ENCODE measurements at places on chromosomes 1 and 21. TPM values are rescaled to one million over a fixed set of nuclear protein-coding genes. Genes with fewer than 3 reads are reported as not detected.

Gene ZBTB8A
- 8.5 TPM for polyA plus RNA-seq

Gene CAPN8
- polyA plus RNA-seq, result not detected

- DNase-seq, result peak; percentile 63
- no peak overlapping the region for H3K4me3 ChIP-seq
- H3K27me3 ChIP-seq, result no peaks in the 10 kb centered on the region
- peaks cover 25% of the 10 kb centered on the region for H3K4me1 ChIP-seq
Measured at GRCh38 chr1:32791881-32792280, 25.3 kb downstream of the YARS1 start.

GRCh38 chr1:22875241-22875640, 97.4 kb downstream of the LACTBL1 start:
- no peaks in the 10 kb centered on the region for H3K36me3 ChIP-seq
- no peak overlapping the region for H3K4me3 ChIP-seq
- no peak overlapping the region for H3K27ac ChIP-seq
- H3K27me3 ChIP-seq, result no peaks in the 10 kb centered on the region

Gene SEMA4A
- polyA plus RNA-seq, result 0.35 TPM

- H3K27me3 ChIP-seq, result no peaks in the 10 kb centered on the region
- H3K4me3 ChIP-seq, result no peak overlapping the region
- H3K36me3 ChIP-seq, result no peaks in the 10 kb centered on the region
- no peak overlapping the region for H3K27ac ChIP-seq
- DNase-seq, result peak; percentile 57
- H3K4me1 ChIP-seq, result peaks cover 31% of the 10 kb centered on the region
Measured at GRCh38 chr1:218294546-218294945, 9.5 kb downstream of the RRP15 start.

Gene SPRR2F
- not detected for polyA plus RNA-seq

Gene TMPRSS15
- not detected for polyA plus RNA-seq

DNA sequence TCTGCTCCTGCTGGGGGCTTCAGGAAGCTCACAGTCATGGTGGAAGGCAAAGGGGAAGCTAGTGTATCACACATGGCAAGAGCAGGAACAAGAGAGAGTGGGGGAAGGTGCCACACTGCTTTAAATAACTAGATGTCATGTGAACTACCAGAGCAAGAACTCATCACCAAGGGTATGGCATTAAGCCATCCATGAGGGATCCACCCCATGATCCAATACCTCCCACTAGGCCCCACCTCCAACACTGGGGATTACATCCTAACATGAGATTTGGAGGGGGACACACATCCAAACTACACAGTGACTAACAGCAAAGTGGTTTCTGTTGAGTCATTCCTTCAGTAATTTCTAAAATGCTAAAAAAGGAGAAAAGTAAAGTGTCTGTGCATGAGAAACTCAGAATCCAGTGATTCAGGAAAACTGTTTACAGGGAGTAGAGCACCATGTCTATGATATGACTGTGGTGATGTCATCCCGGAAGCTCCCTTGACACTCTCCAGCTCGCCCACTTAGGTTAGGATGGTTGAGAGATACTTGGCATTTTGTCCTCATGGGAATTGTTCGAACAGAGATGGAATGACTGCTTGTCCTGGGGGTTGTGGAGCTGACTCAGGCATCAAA, 50.3 kb downstream of the CHD1L start:
- H3K27ac ChIP-seq, result peak overlapping the region; percentile 100
- H3K4me1 ChIP-seq, result peaks cover 20% of the 10 kb centered on the region
- no peaks in the 10 kb centered on the region for H3K27me3 ChIP-seq
- peak overlapping the region; percentile 51 for H3K4me3 ChIP-seq
- peak; percentile 98 for DNase-seq

GRCh38 chr1:66834926-66835325, 33.9 kb upstream of the INSL5 start:
- no peaks in the 10 kb centered on the region for H3K27me3 ChIP-seq
- no peaks in the 10 kb centered on the region for H3K36me3 ChIP-seq
- H3K27ac ChIP-seq, result no peak overlapping the region
- no peak overlapping the region for H3K4me3 ChIP-seq
- no peaks in the 10 kb centered on the region for H3K4me1 ChIP-seq
- DNase-seq, result peak; percentile 9

DNA sequence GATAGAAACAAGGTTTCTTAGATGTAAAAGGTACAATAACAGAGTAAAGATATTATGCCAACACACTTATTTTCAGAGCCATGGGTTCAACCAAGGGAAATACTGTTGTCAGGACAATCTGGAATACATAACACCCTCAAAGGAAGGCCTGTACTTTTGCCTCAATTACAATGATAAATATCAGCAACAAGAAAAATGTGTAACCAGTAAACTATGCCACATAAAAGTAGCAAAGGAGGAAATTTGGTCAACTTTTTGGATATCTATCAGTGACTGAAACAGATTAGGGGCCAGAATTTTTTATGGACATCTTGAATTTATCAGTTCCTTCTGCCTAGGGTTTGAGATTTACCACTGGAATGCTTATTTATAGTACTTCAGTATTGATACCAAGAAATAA, 24.6 kb upstream of the RAP1GAP start:
- peak; percentile 15 for DNase-seq
- no peaks in the 10 kb centered on the region for H3K4me1 ChIP-seq
- H3K36me3 ChIP-seq, result peaks cover 49% of the 10 kb centered on the region
- no peak overlapping the region for H3K27ac ChIP-seq

- no peak overlapping the region for H3K4me3 ChIP-seq
- no peak for DNase-seq
- peaks cover 9% of the 10 kb centered on the region for H3K4me1 ChIP-seq
- H3K27ac ChIP-seq, result no peak overlapping the region
Measured at GRCh38 chr1:70485624-70486023, 74.6 kb downstream of the CTH start.

DNA sequence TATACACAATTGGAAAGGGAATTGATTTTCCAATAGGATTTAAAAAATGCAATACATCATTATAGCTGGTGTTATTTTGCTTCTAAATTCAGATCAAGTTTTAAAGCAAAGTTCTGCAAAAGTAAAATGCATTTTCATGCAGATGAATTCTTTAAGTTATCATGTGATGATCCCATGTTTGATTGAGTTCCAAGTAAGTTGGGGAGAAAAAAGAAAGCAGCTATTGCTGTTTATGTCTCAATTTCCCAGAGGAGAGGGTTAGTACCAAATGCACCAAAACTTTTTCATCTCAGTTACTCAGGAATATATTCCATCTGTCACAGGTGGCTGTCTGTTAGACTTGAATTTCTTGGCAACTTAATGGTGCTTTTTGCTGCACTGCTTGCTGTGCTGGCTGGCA, 29.7 kb downstream of the HSPA13 start:
- no peak overlapping the region for H3K27ac ChIP-seq
- no peak for DNase-seq
- H3K4me1 ChIP-seq, result no peaks in the 10 kb centered on the region

- no peak overlapping the region for H3K27ac ChIP-seq
- H3K4me1 ChIP-seq, result no peaks in the 10 kb centered on the region
- H3K36me3 ChIP-seq, result no peaks in the 10 kb centered on the region
- no peak overlapping the region for H3K4me3 ChIP-seq
- H3K27me3 ChIP-seq, result peaks cover 12% of the 10 kb centered on the region
Measured at GRCh38 chr1:212702672-212703071, 3.0 kb upstream of the BATF3 start.

- no peaks in the 10 kb centered on the region for H3K4me1 ChIP-seq
- no peak for DNase-seq
- no peak overlapping the region for H3K4me3 ChIP-seq
- no peak overlapping the region for H3K27ac ChIP-seq
- no peaks in the 10 kb centered on the region for H3K36me3 ChIP-seq
Measured at GRCh38 chr21:42456457-42456856, 39.6 kb downstream of the RSPH1 start.

- H3K27me3 ChIP-seq, result no peaks in the 10 kb centered on the region
- no peaks in the 10 kb centered on the region for H3K36me3 ChIP-seq
- no peak overlapping the region for H3K4me3 ChIP-seq
- no peak overlapping the region for H3K27ac ChIP-seq
Measured at GRCh38 chr1:2921970-2922686, 99.1 kb upstream of the ACTRT2 start.

- no peak for DNase-seq
- H3K27me3 ChIP-seq, result no peaks in the 10 kb centered on the region
- H3K36me3 ChIP-seq, result peaks cover 46% of the 10 kb centered on the region
- H3K4me3 ChIP-seq, result no peak overlapping the region
- H3K4me1 ChIP-seq, result no peaks in the 10 kb centered on the region
- no peak overlapping the region for H3K27ac ChIP-seq
Measured at GRCh38 chr1:186311375-186312051, 63.5 kb downstream of the TPR start.

DNA sequence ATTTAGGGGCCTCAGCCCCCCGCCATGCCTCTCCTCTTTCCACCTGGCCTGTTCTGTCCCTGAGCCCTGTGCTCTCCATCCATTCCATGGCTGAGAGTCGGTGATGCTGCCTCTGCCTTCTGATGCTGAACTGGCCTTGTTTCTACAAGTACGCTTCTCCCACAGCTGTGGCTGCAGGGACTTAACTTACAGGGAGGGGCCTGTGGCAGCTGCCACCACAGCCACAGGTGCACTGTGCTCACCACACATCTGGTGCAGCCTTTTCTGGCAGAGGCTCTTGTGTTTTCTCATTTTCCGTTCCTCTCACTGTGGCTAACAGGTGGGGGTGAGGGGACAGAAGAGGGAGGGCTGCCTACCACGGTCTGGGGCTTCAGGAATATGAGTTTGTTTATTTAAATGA, 4.2 kb downstream of the FMO1 start:
- peaks cover 35% of the 10 kb centered on the region for H3K27me3 ChIP-seq
- no peak overlapping the region for H3K4me3 ChIP-seq
- H3K36me3 ChIP-seq, result no peaks in the 10 kb centered on the region
- DNase-seq, result no peak
- no peak overlapping the region for H3K27ac ChIP-seq
- H3K4me1 ChIP-seq, result no peaks in the 10 kb centered on the region

Gene TMEM269
- not detected for polyA plus RNA-seq

- peak; percentile 4 for DNase-seq
- no peak overlapping the region for H3K4me3 ChIP-seq
- H3K36me3 ChIP-seq, result no peaks in the 10 kb centered on the region
- no peaks in the 10 kb centered on the region for H3K27me3 ChIP-seq
- H3K27ac ChIP-seq, result no peak overlapping the region
- H3K4me1 ChIP-seq, result peaks cover 26% of the 10 kb centered on the region
Measured at GRCh38 chr21:36428761-36429432, 43.7 kb downstream of the CHAF1B start.

- DNase-seq, result no peak
- no peaks in the 10 kb centered on the region for H3K27me3 ChIP-seq
- H3K4me3 ChIP-seq, result no peak overlapping the region
Measured at GRCh38 chr21:15947677-15948076, 217.9 kb downstream of the USP25 start.

DNA sequence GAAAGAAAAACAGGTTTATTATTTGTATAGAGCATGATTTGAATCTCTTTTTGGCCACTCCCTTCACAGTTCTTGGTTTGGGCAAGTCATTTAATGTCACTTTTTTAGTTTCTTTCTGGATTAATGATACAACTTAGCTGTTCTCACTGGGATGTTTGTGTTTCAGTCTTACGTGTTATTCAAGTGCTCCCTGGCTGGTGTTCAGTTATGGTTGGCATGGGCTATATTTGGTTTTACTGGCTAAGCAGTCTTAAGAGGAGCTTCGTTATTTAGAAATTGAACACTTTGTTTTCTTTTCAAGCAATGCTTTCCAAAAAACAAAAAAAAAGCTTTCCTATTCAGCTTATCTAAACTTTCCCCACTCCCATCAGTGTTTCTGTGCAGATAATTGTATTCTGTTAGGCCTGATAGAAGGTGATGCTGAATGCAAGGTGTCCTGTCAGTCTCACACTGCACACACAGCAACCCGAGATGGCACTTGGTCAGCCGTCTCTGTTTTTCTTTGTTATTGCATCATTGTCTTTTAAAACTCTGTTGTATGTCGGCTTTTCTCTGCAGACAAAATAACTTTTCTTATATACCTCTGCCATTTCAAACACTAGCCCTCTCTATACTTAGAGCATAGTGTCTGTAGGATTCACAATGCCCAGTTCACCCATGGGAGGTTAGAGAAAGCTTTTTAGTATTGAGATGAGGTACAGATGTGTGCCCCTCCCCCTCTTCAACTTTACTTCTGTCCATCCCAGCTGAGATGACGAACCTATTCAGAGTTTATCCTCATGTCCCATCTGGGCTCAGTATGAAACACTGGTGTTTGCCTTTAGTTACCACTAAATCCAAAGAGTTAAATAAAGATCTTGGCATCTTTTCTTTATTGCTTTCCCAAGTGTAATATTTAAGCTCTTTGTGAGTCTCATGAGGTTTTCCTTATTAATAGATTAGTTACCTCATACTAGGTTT, 80.2 kb downstream of the VPS13D start:
- no peak overlapping the region for H3K27ac ChIP-seq
- H3K27me3 ChIP-seq, result no peaks in the 10 kb centered on the region
- peak; percentile 13 for DNase-seq
- H3K36me3 ChIP-seq, result peaks cover 40% of the 10 kb centered on the region
- H3K4me1 ChIP-seq, result peaks cover 2% of the 10 kb centered on the region
- H3K4me3 ChIP-seq, result no peak overlapping the region

GRCh38 chr1:11790101-11790879, 15.5 kb downstream of the MTHFR start:
- peaks cover 28% of the 10 kb centered on the region for H3K4me1 ChIP-seq
- H3K4me3 ChIP-seq, result peak overlapping the region; percentile 31
- no peaks in the 10 kb centered on the region for H3K27me3 ChIP-seq

- no peak overlapping the region for H3K4me3 ChIP-seq
- 0 out of 2 replicates have a peak, but pooled peaks cover 3% of the 10 kb centered on the region for H3K4me1 ChIP-seq
- H3K27ac ChIP-seq, result no peak overlapping the region
- H3K36me3 ChIP-seq, result no peaks in the 10 kb centered on the region
- H3K27me3 ChIP-seq, result no peaks in the 10 kb centered on the region
Measured at GRCh38 chr1:198927129-198927528, 288.3 kb downstream of the PTPRC start.

DNA sequence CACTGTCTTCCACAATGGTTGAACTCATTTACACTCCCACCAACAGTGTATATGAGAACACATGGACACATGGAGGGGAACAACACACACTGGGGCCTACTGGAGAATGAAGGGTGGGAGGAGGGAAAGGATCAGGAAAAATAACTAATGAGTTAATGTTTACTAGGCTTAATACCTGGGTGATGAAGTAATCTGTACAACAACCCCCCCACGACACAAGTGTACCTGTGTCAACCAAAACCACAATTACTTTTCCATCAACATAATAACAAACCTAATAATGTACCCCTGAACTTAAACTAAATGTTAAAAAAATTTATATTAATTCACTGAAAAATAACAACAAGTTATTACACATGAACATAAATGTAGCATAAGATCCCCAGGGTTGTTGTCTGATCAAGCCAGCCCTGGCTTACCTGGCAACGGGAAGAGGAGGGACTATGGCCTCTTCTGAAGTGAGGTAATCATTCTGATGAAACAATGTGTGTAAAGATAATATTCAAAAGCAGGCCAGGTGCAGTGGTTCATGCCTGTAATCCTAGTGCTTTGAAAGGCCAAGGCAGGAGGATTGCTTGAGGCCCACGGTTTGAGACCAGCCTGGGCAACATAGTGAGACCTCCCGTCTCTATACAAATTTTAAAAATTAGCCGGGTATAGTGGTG, 40.8 kb upstream of the HEATR1 start:
- no peaks in the 10 kb centered on the region for H3K36me3 ChIP-seq
- no peak for DNase-seq
- H3K4me1 ChIP-seq, result no peaks in the 10 kb centered on the region
- H3K4me3 ChIP-seq, result no peak overlapping the region

GRCh38 chr1:45353685-45354084, 13.4 kb upstream of the MUTYH start:
- no peaks in the 10 kb centered on the region for H3K27me3 ChIP-seq
- H3K27ac ChIP-seq, result no peak overlapping the region
- H3K4me1 ChIP-seq, result peaks cover 6% of the 10 kb centered on the region
- no peak overlapping the region for H3K4me3 ChIP-seq
- H3K36me3 ChIP-seq, result no peaks in the 10 kb centered on the region
- DNase-seq, result no peak

- DNase-seq, result no peak
- no peaks in the 10 kb centered on the region for H3K36me3 ChIP-seq
- no peak overlapping the region for H3K27ac ChIP-seq
- H3K4me1 ChIP-seq, result no peaks in the 10 kb centered on the region
- no peak overlapping the region for H3K4me3 ChIP-seq
Measured at GRCh38 chr1:65092691-65093090, 55.3 kb upstream of the AK4 start.

Gene PCP4L1
- not detected for polyA plus RNA-seq
